AG08396 (cell line): ENCODE measurements at places on chromosomes 3 and 15.

DNA sequence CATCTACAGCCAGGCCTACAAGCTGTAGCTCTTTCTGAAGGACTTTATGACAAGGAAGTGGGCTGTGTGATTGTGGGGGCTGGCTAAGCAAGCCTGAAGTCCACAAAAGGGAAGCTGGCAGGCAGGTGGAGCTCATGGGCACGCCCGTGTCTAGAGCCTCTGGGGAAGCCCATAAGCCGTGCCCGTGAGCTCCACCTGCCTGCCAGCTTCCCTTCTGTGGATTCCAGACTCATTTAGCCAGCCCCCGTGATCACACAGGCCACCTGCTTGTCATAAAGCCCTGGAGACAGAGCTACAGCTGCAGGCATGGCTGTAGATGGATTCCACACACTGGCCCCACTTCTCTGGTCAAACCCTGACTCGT lies 15.2 kb downstream of the EFCC1 start:
- DNase-seq = no peak

DNA sequence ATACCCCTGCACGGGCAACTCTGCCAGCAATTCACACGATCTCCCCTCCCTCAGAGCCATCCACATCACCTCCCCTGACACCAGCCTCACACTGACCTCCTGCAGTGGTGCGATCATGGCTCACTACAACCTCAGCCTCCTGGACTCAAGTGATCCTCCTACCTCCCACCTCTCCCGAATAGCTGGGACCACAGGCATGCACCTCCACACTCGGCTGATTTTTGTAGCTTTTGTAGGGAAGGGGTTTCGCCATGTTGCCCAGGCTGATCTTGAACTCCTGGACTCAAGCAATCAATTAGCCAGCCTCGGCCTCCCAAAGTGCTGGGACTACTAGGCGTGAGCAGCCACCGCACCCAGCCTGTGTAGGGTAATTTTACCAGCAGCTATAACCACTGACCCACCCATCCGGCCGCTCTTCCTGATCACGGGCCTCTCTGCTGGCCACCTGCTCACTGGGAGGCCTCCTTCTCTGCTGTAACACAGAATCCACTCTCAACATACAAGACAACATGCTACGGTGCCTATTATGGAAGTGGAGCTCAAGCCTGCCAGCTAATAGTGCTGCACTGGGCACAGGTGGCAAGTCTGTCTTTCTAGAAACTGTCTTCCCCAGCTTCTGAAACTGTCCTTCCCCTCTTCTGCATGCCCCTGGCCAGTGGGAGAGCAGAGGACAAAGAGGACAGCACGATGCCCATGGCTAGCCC lies 4.6 kb downstream of the GP9 start:
- no peak for DNase-seq

DNA sequence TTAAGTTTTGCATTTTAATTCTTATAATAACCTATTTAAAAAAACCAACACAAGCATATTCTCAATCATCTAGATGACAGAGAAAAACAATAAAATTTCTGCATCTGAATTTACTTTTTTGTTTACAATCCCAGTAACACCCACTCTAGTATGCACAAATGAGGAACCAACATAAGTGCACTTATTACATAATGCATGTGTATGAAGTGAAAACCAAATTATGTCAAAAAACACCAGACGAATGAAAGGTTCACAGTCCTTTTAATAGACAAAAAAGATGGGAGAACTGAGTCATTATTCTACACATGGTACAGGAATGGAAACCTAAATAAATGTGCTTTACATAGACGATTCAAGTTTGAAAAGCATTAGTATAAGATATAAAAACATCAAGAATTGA lies 91.7 kb downstream of the NR1I2 start:
- no peak for DNase-seq

GRCh38 chr3:134441821-134442220 lies 44.0 kb downstream of the ANAPC13 start:
- no peak for DNase-seq

GRCh38 chr15:31136607-31137328 lies 35.2 kb upstream of the TRPM1 start:
- no peak for DNase-seq

DNA sequence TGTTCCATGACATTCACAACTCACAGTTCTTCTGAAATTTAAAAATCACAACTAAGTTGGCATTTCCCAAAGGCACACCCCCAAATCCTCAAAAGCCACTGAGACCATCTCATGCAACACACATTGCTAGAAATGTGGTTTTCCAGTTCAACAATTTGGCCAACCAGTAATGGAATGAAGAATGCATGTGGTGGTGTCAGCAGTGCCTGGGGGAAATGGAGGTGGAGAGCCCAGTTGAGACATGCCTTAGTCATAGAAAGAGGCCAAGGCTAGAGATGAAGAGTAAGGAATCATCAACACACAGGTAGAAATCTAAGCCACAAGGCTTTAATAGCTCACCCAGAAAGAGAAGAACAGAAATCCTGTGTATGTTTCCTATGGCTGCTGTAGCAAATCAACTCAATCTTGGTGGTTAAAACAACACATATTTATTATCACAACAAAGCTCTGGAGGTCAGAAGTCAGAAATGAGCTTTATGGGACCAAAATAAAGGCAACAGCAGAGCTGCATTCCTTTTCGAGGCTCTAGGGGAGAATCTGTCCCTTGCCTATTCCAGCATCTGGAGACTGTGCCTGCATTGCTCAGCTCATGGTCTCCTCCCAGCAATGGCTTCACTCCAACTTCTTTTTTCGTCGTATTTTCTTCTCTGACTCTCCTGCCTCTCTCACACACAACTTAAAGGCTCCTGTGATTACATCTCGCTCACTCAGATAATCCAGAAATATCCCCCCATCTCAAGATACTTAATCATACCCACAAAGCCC lies 54.0 kb downstream of the SNTN start:
- DNase-seq = no peak

DNA sequence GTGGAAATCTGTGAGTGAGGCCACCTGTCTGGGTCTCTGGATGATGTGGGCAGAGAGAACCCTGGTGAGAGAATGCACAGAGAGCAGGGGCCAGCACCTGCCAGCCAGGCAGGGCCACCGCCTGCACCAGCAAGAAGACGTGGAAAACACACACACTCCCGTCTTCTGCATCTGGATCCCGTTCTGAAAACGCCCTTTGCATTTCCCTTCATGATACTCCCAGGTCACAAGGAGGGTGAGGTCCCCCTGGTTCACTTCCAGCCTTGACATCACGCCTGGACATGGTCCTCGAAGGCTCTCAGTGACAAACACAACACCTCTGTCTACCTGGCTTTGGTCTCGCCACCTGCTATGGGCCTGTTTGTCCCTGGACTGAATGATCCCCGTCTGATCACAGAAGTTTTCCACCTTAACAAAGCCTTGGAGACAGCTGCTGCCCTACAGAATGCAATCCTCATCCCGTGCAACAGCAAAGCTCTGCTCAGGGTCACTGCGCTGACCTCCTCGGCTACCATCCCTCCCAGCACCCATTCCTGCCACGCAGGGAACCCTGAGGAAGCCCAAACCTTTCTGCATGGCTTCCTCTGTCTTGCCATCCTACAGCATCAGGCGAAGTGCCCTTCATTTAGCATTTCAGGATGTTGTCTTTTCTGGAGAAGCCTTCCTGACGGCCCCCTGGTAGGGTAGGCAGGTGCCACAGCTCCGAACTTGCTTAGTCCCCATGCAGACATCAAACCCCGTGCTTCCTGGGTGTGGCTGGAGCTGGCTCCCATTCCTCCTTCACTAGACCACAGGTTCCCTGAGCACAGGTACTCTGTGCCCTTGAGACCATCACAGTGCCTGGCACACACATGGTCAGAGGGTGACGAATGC lies 122.5 kb downstream of the ATP10A start:
- no peak for DNase-seq

- DNase-seq = peak; percentile 57
Measured at GRCh38 chr3:40546816-40547215, 22.1 kb downstream of the ZNF621 start.

GRCh38 chr3:22490747-22491146 lies 712.4 kb upstream of the UBE2E2 start:
- no peak for DNase-seq

GRCh38 chr15:31259562-31260252 lies 66.9 kb upstream of the KLF13 start:
- no peak for DNase-seq

DNA sequence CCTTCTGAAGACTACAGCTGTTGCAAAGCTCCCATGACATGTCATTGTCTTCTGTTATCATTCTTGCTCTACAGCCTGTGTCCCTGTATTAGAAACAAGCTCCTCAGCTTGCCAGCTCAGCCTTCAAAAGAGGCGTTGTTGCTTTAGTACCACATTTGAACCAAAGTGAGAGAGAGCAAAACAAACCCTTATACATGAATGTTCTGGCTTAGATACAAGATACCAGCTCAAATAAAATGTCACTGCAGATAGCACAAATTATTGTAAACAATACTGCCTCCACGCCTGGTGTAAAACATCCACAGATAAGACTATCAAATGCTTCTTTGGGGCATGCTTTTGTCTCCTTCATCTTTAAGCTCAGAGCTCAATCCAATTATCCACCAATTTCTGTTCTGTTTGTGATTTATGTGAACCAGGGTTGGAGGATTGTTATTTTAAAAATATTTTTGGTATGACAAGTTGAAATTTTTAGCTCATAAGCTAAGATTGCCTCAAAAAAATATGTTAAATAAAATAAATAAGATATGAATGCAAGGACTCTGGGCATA lies 403.6 kb upstream of the CDIN1 start:
- no peak for DNase-seq

DNA sequence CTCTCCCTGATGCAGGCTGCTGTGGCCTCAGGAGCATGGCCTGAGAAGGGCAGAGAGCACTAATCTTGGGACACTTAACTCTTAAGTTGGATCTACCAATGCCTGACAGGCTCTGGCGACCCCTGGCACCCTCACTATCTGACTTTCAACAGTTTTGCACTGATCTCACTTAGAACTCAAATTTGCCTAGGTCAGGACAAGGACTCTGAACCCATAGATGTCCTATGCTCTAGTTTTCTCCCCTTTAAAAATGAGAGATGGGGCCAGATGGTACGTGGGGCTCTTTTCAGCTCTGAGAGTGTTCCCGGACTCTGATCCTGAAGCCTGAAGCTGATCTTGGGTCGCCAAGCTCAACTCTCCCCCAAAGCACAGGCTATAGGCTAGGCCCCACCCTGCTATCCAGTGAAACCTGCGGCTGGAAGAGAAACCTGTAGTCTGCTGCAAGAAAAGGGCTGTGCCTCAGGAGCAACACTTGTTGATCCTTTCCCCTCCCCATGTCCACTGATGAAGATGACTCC lies 65.7 kb downstream of the RPL39L start:
- no peak for DNase-seq

DNA sequence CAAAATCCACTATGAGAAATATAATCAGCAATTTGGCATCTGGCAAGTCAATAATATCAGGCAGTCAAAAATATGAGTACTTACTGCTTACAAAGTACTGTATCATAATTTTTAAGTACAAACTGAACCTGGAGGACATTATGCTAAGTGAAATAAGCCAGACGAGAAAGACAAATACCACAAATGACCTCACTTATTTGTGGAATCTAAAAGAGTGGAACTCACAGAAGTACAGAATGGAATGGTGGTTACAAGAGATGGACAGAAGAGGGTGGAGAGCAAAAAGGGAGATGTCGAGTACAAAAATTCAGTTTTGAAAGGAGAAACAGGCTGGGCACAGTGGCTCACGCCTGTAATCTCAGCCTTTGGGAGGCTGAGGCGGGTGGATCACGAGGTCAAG lies 12.4 kb downstream of the PCYT1A start:
- DNase-seq = no peak

DNA sequence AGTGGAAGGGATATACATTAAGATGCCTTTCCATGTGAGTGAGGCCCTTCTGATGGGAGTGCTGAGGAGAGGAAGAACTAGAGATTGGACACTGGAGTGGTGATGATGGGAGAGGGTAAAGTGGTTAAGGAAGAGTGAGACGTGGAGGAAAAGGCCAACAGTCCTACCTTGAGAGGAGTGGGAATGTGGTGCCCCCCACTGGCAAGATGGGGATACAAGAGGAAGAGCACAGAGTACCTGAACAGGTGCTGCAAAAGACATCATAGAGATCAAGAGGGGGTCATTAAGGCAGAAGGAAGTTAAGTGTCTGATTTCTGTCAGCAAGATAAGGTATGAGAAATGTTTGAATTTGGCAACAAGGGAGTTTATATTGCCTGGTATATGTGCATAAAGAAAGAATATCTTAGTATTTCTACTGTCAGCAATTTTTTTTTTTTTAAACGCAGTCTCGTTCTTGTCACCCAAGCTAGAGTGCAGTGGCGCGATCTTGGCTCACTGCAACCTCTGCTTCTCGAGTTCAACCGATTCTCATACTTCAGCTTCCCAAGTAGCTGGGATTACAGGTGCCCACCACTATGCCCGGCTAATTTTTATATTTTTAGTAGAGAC lies 34.0 kb downstream of the ARIH2 start:
- no peak for DNase-seq

- no peak for DNase-seq
Measured at GRCh38 chr3:195032106-195032759, 238.7 kb downstream of the XXYLT1 start.

GRCh38 chr3:88301273-88301995 lies 151.7 kb downstream of the C3orf38 start:
- no peak for DNase-seq

DNA sequence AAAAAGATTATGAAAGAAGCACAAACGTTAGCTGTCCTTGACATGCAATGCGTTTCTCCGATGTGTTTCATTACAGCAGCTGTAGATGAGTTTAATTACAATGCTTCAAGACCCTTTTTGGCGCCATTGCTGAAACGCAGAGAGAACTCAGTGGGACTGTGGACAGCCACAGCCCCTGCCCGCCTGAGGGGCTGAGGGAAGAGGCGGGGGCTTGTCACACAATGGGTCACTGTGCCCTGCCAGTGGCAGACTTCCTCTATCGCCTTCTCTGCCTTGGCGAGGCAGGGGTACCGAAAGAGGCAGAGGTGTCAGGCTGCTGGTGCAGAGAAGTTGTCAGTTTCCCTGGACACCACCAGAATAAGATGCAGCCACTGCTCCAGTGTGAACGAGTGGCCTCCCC lies 252.0 kb downstream of the NR2F2 start:
- no peak for DNase-seq

DNA sequence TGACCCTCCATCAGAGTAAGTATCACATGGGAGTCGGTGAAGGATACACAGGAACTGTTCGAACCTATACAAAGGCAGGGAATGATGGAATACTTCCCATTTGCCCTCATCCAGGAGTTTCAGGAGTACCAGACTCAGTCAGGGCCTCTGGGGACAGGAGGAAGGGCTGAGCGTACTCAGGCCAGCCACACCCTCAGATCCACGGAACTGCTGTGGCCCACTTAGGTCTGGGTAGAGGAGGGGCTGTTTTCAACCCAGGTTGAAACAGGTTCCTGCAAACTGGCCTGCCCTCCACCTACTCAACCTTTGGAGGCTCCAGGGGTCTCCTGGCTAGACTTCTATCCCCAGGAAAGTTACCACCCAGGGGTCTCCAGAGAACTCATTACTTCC lies 6.7 kb upstream of the IGDCC3 start:
- no peak for DNase-seq

- no peak for DNase-seq
Measured at GRCh38 chr3:190886945-190887344, 24.5 kb upstream of the GMNC start.
